Type B pancreatic cell (in vitro differentiated cells): ENCODE measurements at places on chromosomes 2 and 18. TPM values are rescaled to one million over a fixed set of nuclear protein-coding genes. Genes with fewer than 3 reads are reported as not detected.
A peak's percentile ranks its signal among the peaks of the same experiment; 100 is the strongest.

The TTC39C gene
- total RNA-seq, result 15.0 and 21.6 TPM in 2 replicates

The ERLEC1 gene
- 41.7 and 43.8 TPM in 2 replicates for total RNA-seq

The LRRC30 gene
- not detected in 2 replicates for total RNA-seq

The FAM136A gene
- 49.6 and 50.7 TPM in 2 replicates for total RNA-seq

The CHST9 gene
- total RNA-seq, result 8.0 and 9.9 TPM in 2 replicates

The KCNS3 gene
- 5.3 and 10.3 TPM in 2 replicates for total RNA-seq

The PXDN gene
- total RNA-seq, result 58.4 and 150 TPM in 2 replicates

The VIT gene
- total RNA-seq, result 1.2 and 1.4 TPM in 2 replicates

The CPSF3 gene
- total RNA-seq, result 38.9 and 60.6 TPM in 2 replicates

The HYCC2 gene
- total RNA-seq, result 17.9 and 19.6 TPM in 2 replicates

The TRPM8 gene
- 0.60 and 0.62 TPM in 2 replicates for total RNA-seq

The ANKRD30BL gene
- not detected in 2 replicates for total RNA-seq

The SERPINB12 gene
- total RNA-seq, result 15.5 and 22.3 TPM in 2 replicates

The LBX2 gene
- total RNA-seq, result 1.5 and 2.8 TPM in 2 replicates

The TMEM17 gene
- total RNA-seq, result 1.9 and 4.2 TPM in 2 replicates

The EDAR gene
- total RNA-seq, result 4.8 and 5.1 TPM in 2 replicates

The SLC1A4 gene
- total RNA-seq, result 11.3 and 13.1 TPM in 2 replicates

The CFAP221 gene
- total RNA-seq, result 1.6 and 4.8 TPM in 2 replicates

The NCKAP1 gene
- 104 and 131 TPM in 2 replicates for total RNA-seq

GRCh38 chr2:161100211-161100895 lies 59.9 kb upstream of the TANK start:
- no peak for DNase-seq

DNA sequence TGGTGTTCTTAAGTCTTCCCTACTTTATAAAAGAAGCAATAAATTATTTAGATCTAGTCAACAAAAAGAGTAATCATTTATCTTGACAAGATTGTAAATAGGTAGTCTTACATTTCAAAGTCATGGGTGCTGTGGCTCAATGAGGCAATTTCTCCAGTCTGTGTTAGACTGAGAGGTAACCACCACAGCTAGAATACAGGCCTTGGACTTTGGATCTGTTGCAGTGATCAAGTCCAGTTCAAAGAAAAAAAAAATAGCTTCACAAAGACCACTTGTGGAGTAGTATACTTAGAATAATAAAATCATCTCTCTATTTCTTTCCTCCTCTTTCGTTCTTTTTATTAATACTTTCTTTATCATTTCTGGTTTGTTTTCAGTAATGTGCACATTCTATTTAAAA lies 93.1 kb upstream of the FSIP2 start:
- DNase-seq, result no peak

- DNase-seq, result no peak
Observed at GRCh38 chr18:61963705-61964104, 70.9 kb upstream of the RNF152 start.

- no peak for DNase-seq
Observed at GRCh38 chr18:76234676-76235060, 260.4 kb downstream of the ZNF516 start.

- no peak for DNase-seq
Observed at GRCh38 chr2:181984814-181985631, 630 bp upstream of the PPP1R1C start.

GRCh38 chr2:166181813-166182154 lies 54.0 kb upstream of the SCN1A start:
- DNase-seq, result no peak

DNA sequence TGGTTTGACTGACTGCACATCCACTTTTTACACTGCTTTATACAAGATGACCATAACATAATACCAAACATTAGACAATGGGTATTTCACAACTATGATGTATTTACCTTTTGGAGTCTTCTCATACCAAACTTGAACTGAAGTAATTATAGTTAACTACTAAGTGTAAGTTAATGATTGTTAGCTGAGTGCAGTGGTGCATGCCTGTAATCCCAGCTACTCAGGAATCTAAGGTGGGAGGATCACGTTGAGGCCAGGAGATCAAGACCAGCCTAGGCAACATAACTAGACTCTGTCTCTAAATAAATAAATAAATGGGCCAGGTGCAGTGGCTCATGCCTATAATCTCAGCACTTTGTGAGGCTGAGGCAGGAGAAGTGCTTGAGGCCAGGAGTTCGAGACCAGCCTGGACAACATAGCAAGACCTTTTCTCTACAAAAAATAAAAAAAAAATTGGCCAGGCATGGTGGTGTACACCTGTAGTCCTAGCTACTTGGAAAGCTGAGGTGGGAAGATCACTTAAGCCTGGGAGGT lies 44.9 kb upstream of the ORC2 start:
- DNase-seq, result no peak

- no peak for DNase-seq
Observed at GRCh38 chr2:205024822-205025518, 479.7 kb downstream of the PARD3B start.

GRCh38 chr18:48138210-48138609 lies 207.8 kb upstream of the SMAD2 start:
- DNase-seq, result no peak

GRCh38 chr2:12928197-12928774 lies 211.6 kb downstream of the TRIB2 start:
- DNase-seq, result no peak

DNA sequence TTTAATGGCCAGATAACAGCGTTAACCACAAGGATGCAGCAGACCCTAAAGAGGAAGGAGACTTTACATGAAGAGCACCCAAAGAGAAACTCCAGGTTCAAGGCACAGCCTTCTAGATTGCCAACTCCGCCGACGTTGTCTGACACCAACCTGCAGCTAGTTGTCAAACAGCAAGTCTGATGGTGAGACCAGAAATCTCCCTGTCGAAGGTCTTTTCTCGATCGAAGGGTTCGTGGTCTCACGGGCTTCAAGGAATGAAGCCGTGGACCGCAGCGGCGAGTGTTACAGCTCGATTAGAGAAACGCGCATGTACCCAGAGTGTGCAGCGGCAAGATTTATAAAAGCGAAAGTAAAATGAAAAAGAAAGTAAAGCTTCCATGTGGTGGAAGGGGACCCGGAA lies 656.3 kb downstream of the XIRP2 start:
- no peak for DNase-seq

GRCh38 chr2:24915796-24916195 lies 4.2 kb downstream of the ADCY3 start:
- no peak for DNase-seq

- no peak for DNase-seq
Observed at GRCh38 chr2:215615803-215616174, 179.9 kb upstream of the FN1 start.

DNA sequence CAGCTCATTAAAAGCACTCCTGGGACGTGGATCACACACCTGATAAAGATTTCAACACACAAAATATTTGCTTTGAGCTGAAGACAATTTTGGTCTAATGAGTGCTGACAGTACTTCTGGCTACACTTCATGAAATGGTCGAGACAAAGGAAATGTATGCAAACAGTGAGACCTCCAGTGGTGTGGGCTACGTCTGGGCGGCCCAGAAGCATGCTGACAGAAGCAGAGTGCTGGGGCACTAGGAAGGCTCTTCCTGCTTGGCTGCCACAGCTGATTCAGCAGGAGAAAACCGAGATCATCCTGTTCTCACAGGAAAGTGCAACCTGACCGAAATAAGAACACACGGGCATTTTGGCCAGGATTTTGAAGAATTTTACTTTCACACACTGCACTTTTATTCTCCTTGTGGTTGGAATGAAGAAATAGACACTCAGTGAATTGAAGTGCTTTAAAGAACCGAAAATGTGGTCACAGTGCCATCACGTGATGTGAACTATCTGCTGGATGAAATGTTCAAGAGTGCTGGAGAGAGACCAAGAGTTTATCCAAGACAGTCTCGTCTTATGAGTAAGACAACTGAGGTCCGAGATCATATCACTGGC lies 149.5 kb downstream of the CCBE1 start:
- DNase-seq, result no peak

DNA sequence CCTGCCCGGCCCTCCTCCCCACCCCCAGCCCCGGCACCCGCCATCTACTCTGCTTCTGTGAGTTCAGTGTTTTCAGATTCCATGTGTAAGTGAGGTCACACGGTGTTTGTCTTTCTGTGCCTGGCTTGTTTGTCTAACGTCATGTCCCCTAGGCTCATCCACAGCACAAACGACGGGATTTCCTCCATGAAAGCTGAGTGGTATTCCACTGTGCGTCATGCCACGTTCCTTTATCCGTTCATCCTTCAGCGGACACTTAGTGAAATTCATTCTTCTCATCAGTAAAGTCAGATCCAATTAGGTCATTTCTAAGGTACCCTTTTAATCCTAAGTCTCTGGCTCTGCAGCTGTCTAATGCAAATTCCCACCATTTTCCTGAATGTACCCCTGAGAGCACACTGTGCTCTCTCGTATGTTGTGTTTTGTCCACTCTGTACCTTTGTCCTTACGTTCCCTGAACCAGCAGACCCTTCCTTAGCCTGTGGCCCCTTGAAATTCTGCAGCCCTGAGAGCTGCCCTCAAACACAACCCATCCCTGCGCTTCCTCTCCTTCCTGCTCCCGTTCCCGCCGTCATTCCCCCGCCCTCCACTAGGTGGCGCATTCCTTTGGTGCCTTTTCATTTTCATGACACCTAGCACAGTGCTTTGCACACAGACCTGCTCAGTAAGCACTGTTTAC lies 44.1 kb downstream of the TRAPPC12 start:
- DNase-seq, result no peak

DNA sequence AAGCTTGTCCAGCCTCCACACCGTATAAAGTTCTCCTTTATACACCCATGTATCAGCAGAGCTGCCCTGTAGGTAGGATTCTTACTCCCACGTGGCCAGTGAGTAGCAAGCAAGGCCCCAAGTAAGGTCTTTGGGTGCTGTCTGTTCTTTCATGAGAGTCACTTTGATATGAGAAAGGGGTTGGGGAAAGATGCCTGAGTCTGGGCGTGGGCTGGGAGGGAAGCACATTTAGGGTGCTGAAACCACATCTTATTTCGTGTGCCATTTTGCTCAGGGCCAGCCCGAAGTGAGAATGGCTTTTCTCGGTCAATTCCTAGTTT lies 436 bp upstream of the ITPRIPL1 start:
- DNase-seq, result no peak

DNA sequence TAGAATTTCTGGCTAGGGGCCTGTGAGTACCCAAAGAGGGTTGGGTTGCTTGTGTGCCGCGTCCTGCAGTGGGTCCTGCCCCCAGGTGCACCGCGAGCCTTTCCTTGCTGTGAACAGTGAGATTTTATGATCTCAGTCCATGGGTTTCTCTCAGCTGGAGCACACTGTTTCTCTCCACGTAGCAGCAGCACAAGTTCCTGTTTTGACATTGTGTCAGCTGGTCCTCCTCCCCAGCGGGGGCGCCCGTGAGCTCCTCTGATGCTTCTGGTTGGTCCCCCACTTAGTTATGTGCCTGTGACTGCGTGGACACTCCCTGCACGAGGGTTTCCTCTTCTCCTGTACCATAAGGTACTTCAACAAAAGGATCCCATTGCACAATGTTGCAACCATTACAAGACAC lies 29.8 kb downstream of the TSHZ1 start:
- no peak for DNase-seq

- no peak for DNase-seq
Observed at GRCh38 chr2:14015113-14015630, 617.3 kb upstream of the LRATD1 start.

- DNase-seq, result no peak
Observed at GRCh38 chr2:37827911-37828511, 97.1 kb upstream of the RMDN2 start.

- peak; percentile 83 for DNase-seq
Observed at GRCh38 chr2:207166349-207167098, 776 bp upstream of the KLF7 start.
